ENCODE measurements at places on chromosomes 6 and 20.
A peak's percentile ranks its signal among the peaks of the same experiment; 100 is the strongest.

DNA sequence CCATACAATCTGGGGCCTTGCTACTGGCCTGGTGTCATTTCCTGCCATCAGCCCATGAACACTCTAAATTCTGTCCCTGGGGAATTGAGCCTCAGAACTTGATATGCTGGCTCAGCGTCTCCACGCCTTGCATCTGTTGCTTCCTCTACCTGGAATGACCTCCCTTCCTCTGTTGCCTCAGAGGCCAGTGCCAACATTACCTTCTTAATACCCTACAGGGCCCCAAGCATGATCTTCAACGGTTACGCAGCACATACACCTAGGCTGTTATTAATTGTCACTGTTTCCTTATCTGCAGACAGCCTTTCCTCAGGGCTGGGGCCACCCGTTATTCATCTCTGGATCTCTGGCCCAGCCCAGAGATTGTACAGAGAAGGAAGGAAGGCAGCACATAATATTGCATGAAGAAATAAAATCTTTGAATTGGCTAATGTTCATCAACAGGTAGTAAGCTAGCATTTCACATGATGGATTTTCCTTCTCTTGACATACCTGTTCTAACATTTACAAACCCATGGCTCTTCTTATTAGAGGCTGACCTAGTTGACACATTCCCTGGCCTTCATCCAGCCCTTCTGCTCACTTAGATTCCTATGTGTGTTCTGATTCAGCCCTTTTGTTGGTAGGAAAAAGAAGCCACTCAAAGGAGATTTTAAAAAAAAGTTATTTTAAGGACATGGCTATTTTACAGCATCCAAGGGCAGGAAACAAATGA, 8.4 kb upstream of the RNF182 start:
- DNase-seq = no peak

GRCh38 chr20:46840054-46840729, 54.5 kb upstream of the EYA2 start:
- no peak for DNase-seq

DNA sequence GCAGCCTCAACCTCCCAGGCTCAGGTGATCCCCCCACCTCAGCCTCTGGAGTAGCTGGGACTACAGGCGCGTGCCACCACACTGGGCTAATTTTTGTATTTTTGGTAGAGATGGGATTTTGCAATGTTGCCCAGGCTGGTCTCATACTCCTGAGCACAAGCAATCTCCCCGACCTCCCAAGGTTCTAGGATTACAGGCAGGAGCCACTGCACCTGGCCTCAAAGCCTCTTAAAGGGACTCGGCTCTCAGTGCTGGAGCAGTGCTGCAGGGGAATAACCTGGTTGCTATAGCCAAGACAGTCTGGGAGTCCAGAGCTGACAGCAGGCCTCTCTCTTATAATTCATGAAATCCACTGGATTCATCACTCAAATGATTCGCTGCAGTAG, 17.0 kb downstream of the GHRH start:
- DNase-seq = no peak

- no peak for DNase-seq
Observed at GRCh38 chr20:53608071-53608455, 14.4 kb upstream of the ZNF217 start.

DNA sequence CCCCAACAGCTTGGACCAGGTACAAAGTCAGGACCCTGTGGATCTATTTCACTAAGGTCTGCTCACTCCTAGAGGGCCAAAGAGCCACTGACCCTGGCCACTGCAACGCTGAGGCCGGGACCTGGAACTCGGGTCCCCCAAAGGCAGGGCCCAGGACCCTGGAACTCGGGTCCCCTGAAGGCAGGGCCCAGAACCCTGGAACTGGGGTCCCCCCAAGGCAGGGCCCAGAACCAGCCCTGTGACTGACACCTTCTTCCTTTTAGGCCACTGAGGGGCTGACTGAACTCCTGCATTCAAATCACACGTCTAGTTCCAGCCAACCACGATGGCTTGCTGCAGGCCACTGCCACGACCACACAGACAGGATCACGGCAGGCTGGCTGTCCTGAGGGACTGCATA, 9.4 kb downstream of the TCFL5 start:
- DNase-seq = no peak

- DNase-seq = peak; percentile 42
Observed at GRCh38 chr20:32456869-32457478, 98.8 kb downstream of the ASXL1 start.

DNA sequence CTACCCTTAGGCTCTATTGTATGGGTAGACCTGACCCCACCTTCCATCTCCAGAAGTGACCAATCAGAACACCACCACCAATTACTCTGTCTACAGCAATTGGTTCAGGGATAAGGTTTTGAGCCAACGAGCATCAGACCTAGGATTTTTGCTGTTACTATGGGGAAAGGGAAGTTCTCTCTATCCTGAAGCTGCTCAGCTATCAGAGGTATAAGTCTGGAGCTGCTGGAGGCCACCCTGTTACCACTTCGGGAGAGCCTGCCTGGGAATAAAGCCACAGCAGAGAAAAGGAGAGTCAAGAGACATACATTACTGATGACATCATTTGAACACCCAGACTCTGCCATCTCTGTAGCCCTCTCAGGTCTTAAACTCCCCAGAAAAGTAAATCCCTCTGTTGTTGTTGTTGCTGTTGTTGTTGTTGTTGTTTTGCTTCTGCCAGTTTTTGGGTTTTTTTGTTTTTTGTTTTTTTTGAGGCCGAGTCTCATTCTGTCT, 94.5 kb downstream of the PREX1 start:
- DNase-seq = no peak

DNA sequence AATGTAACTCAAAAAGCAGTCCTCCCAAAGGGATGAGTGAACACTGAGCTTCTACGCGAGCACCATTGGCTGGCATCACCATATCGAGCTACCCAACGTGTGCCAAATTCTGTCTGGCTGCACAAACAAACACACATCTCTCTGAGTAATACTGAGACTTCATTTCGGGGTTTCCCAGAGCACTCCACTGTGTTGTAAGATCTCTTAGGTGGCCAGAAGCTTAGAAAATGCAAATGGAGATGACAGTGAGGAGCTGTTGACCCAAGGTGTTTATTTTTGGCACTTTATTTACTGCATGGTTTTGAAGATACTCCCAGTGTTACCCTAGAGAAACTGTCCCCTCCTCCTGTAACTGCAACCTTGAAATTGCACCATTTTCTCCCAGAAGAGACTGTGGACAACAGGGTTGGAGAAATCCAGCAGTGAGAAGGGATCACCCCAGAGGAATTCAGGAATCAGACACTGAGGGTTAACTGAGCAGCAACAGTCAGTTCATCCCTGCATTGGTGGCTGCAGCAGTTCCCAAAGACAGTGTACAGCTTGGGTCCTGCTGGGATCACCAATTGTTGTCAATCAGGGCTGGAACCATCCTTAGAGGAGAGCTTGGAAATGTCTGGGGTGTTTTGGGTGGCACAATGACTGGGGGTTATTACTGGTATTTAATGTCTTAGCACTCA, 1.0 kb upstream of the RIPOR2 start:
- no peak for DNase-seq

- no peak for DNase-seq
Observed at GRCh38 chr6:67881706-67882065, 753.4 kb upstream of the ADGRB3 start.

DNA sequence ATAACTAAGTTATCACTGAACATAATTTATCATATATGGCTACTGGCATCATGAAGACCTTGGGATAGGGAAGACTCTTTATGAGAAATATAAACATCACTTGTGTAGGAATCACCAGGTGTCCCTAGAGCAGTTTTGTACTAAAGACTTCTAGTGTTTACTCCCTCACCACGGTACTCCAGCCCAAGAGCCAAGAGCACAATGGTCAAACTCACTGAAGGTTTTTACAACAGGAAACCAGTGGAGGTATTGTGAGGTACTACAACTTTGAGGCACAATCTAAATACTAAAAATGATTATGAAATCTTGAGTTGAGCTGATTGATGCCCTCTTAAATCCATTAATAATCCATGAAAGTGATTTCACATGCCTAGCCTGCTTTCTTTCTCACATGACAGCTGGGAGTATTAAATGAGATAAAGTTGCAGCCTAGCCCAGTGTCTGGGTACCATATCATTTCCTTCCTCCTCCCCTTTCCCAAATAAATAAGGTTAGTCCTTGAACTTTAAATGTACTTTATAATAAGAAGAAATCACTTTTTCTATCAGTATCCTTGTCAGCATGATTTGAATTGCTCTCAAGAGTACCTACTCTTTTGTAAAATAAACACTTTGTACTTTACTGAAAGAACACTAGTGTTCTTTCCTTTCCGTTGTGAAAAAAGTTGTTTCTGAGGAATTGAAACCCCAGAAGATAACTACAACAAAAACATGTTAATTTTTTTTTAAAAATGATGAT, 26.5 kb downstream of the GLO1 start:
- DNase-seq = no peak

DNA sequence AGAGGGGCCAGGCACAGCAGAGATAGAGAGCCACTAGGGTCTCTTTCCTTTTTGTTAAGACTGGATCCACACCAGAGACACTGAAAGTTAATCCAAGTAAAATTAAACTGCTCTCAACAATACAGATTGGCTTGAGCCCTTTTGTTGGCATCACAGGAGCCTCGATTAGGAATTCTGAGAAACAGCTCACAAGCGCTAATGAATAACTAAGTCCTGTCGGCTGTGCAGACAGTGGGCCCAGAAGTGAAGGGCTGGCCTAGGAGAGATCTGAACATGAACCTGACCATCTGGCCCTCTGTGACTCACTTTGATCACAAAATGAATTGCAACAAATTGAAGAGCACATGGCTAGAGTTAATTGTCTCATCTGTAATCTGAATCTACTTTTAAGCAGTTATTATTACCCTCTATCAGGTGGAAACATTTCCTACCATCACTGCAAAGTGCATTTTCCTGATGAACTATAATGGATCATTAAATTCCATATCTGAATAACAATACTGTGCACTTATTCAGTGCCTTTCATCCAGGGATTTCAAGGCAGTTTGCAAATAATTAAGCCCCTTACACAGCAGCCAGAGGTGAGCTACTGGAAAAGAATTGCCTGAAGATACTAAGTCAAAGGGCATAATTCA, 3.2 kb downstream of the BACH2 start:
- no peak for DNase-seq

DNA sequence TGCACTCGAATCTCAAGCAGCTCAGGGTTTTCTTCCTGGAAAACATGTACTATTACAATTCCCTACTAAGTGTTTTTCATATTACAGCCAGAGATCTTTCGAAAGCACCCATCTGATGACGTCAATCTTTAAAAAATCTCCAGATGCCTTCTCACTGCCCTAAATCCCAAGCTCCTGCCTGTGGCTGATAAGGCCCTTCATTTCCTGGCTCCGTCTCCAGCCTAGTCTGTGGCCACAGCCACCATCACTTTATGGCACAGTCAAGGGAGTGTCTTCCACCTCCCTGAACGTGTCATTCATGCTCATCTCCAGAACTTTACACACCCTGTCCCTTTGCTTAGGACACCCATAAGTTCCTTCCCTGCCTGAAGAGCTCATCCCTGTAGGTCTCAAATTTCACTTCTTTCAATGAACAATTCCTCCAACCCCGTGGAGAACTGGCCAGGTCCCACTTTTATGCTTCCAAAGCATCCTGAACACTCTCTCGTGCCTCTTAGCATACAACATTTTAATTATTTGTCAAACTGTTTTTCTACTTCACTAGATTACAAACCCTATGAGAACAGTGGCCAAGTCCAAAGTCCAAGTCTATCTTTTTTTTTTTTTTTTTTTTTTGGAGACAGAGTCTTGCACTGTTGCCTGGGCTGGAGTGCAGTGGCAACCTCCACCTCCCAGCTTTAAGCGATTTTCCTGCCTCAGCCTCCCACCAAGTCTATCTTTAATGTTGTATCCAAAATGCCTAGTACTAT, 106.1 kb upstream of the AGPAT4 start:
- no peak for DNase-seq

- no peak for DNase-seq
Observed at GRCh38 chr6:15804164-15805154, 141.6 kb upstream of the DTNBP1 start.

DNA sequence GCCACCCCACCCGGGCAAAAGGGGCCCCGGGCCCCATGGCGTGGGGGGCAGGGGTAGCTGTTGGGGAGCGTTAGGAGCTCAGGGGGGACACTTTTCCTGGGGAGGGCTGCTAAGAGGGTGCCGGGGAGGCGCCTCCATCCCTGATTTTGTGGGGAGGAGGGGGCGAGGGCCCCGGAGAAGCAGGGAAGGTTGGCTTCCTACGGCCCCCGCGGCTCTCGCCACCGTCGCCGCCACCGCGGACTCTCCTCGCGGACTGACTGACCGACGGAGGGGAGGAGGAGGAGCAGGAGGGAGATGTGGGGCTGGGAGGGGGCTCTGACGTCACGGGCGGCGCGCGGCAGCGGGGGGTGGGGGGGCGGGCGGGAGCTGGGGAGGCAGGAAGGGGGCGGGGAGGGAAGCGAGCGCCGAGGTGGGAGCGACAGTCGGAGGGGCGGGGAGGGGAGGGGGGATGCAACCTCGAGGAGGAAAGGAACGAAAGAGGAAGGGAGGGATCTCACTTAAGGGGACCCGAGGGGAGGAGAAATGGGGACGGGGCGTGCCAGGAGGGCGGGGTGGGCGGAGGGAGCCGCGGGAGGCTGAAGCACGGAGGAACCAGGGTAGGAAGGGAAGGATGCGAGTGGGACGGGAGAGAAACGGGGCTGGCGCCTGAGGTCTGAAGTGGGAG, 5.1 kb downstream of the GABBR1 start:
- peak; percentile 63 for DNase-seq

GRCh38 chr6:4451081-4451480, 315.7 kb upstream of the ECI2 start:
- DNase-seq = no peak

- DNase-seq = no peak
Observed at GRCh38 chr6:33241968-33242367, 29.7 kb downstream of the VPS52 start.

DNA sequence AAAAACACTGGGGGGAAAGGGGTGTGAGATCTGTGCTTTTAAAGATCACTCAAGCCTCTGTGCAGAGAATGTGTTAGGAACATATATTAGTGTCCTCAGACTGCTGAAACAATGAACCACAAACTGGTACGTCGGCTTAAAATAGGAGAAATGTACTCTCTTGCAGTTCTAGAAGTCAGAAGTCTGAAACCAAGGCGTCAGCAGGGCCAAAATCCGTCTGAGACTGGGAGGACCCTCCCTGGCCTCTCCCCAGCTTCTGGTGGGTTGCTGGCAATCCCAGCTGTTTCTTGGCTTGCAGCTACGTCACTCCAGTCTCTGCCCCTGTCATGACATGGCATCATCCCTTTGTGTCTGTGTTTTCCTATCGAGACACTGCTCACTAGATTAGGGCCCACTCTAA, 3.9 kb downstream of the CDH26 start:
- no peak for DNase-seq

DNA sequence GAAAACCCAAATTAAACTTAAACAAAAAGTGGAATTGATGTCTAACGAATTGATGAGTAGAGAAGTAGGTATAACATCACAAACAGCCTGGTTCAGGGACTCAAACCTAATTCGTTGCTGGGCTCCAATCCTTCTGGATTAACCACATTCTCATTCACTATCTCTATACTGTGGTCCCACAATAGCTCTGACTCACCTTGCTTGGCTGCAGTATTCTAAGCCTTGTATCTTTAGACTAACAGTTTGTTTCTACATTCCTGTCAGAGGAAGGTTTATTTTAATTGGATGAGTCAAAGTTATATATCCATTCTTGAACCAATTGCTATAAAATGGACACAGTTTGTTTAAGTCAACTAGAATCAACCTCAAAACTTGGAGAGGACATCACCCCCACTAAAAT, 530.5 kb upstream of the PTCHD4 start:
- DNase-seq = no peak

GRCh38 chr6:8321671-8322404, 113.5 kb downstream of the SLC35B3 start:
- no peak for DNase-seq

Data from occipital lobe (tissue), 3 donors.